ENCODE measurements at places on chromosomes 13 and 19.

DNA sequence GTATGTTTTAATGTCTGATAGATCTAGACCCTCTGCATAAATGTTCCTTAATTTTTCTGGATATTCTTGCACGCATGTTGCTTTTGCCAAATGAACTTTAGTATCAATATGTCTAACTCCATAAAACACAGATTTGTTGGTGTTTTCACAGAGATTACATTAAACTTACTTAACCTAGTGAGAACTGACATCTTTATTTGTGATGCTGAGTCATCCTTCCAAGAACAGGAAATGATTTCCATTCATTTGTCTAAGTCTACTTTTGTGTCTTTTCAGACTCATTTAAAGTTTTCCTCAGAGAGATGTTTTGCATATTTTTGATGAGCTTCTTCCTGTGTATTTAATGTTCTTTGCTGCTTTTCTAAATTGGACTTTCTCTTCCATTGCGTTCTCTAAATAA lies 184.0 kb downstream of the SLC7A1 start:
- no peak for DNase-seq

DNA sequence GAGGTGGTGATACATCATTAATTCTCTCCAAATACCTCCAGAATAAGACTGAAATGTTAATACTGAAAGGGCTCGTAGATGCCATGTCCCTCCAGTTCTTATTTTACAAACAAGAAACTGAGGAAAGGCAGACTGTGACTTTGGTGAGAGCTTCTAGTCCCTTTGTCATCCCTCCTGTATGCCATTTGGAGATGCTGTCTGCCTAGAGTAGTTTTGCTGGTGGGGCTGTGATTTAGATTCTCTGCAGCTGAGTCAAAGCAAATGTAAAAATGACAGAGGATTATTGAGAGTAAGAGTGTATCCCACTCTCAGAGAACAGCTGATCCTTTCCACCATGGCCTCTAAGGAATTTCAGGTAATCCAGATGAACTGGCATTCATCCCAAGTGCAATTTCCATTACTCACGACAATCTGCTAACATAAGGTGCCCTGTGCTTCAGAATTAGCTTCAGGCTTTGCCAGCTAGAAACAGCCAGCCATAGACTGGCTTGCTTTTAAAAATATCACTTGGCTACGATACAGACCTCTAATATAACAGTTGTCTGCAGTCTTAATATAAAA lies 16.8 kb downstream of the PABPC3 start:
- DNase-seq: no peak

DNA sequence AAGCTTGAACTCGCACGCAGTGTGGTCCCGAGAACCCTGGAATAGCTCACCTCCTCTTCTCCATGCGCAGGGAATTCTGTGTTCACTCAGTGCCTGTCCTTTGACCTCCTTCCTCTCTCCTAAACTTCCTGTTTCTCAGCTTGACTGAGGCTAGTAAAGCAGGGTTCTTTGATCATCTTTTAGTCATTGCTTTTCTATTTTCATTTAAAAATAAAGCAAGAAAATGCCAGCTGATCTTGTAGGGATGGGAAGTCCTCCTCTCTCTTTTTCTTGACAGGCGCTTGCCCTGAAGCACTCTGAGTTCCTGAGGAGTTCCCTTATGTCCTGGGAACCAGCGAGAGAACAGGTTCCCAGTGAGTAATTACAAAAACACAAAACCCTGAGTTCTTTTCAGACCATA lies 62.8 kb downstream of the ARHGEF7 start:
- DNase-seq: no peak

DNA sequence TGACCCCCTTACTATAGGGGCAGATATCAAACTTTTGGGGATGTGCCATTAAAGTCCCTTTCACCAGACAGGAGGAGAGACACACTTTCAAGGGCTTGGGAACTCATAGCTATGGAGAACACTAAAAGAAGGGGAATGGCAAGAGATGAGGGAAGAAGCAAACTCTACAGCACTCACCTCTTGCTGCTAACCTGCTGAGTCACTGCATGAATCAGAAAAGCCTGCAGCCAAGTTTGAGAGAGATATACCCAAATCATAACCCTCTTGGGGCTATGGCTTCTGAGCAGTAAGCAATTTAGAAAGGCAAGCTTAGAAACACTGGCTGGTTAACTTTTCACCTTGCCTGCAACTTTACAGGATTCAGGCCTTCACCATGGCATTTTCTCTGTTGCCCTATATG lies 1028.0 kb downstream of the UQCRFS1 start:
- no peak for DNase-seq

DNA sequence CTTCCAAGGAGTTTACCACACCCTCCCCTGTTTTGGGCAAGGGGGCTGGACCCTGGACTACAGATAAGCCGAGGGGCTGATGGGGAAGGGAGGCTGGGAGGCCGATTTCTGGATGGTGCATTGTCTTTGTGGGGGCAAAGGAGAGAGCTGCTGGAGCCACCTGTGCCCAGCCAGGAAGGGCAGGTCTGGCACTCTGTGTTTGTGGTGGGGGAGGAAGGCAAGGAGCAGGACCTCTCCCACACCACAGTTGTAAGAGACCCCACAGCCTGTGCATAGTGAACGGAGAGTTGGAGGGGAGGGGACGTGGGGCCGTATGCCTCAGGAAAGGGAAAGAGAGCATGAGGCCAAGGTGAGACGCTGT lies 16.0 kb upstream of the PRR19 start:
- DNase-seq: no peak

- no peak for DNase-seq
Observed at GRCh38 chr13:113187263-113187669, 21.2 kb downstream of the PCID2 start.

DNA sequence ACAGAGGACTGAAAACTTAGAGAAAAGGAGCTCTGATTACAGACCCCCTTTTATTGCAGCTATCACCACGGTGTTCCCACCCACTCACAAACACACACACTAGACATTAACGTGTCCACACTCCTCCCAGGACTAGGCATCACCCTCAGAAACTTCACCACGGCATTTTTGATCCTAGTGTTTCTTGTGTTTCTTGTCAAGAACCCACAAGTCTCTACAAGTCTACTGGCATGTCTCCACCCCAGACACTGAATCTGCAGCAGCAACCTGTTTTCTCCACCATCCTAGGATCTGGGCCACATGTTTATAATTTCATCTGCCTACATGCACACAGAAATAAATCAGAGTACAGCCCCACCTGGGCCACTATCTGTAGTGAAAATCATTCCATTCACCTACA lies 4.3 kb downstream of the ZNF486 start:
- DNase-seq: no peak

GRCh38 chr13:61908906-61909615 lies 493.4 kb upstream of the PCDH20 start:
- no peak for DNase-seq

DNA sequence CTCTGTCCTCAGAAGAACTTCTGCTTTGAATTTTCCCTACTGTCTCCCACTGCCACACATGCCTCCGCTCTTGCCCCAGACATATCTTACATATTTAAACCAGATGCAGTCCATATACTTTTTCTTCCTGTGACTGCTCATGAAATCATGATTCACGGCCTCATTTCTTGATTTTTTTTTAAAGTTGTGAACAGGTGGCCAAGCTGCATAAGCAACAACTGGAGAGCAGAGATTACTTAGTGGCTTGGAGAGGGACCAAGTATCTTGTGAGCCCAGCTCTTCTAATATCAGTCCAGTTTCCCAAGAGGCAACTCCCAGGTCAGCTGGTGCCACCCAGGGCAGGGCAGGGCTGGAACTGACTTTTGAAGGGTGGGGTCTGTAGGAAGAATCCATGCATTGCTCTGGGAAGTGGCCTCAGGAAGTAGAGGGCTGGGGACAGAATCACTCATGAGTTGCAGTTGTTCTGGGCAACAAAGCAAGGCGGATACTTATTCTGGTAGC lies 152.4 kb downstream of the LMO7 start:
- DNase-seq: no peak

- DNase-seq: no peak
Observed at GRCh38 chr13:48502601-48503319, 30.1 kb downstream of the RCBTB2 start.

GRCh38 chr19:45886427-45887199 lies 672 bp upstream of the IRF2BP1 start:
- DNase-seq: no peak

DNA sequence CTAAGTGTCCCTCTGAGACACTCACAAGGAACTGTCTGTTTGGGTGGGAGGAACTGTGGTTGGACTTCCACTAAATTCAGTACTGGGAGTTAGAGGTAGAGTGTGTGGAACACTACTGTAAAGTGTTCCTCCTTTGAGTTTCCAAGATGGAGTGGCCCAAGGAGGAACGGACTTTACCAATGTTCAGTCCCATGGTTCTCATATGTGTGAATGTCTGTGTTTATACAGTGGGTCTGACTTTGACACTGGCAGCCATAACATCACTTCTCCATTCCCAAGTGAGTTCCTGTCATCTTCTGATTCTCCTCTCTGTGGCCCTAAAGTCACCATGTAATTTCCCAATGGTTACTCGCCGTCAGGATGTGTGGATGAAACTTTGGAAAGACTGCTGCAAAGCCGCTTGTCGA lies 136.8 kb upstream of the SERP2 start:
- no peak for DNase-seq

DNA sequence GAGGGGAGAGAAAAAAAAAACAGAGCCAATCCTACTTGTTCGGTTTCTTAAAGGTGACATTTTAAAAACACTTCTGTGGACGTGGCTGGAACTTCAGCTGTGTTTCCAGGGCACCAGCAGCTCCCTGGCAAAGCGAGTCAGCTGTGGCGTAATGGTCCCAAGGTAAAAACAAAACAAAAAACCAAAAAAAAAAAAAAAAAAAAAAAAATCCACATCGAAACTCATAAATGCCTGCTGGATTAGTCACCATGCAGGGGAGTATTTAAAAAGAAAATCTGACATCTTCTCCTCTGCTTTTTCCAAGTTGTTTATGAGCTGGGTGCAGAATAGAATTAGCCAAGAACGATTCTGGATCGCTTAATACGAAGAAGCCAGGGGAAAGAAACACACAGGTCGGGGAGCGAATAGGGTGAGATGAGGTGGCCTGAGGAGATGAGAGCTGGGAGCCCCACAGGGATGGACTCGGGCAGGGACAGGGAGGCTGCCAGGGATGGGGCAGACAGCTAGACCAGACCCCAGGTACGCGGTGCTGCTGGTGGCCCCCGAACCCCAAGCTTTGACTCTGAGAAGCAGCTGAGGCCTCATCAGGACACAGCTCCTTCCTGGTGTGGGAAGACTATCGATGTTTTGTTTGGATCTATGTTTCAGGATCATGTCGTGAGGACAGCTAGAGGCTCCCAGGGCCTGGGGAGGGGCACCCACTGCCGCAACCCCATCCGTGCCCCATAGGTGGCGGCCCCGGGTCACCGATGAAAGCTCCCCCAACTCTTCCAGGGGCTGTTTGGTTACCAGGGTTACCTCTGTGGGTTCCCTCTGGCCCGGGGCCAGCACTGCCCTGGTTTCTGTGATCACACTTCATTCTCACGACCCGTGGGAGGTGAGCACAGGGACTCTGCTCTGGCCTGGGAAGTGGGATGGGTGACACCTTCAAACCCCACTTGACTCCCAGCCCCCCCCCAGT lies 3.1 kb upstream of the CTXN1 start:
- no peak for DNase-seq

DNA sequence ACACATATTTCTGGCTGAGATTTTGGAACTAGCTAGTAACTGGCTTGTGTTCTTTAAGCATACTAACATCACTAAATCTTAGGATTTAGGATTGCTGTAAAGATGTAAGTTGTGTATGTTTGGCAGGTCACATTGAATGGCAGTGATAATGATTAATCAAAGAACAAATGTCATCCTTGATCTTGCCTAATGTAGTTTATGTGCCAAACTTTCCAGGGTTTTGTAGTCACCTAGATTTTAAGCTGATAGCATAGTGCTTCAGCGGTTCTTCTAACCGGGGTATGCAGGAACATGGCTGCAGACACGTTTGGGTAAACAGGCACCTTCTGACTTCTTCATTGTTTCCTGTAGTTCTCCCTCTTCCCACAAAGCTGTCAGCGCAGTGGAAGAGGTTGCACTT lies 9.7 kb downstream of the CLN5 start:
- no peak for DNase-seq

DNA sequence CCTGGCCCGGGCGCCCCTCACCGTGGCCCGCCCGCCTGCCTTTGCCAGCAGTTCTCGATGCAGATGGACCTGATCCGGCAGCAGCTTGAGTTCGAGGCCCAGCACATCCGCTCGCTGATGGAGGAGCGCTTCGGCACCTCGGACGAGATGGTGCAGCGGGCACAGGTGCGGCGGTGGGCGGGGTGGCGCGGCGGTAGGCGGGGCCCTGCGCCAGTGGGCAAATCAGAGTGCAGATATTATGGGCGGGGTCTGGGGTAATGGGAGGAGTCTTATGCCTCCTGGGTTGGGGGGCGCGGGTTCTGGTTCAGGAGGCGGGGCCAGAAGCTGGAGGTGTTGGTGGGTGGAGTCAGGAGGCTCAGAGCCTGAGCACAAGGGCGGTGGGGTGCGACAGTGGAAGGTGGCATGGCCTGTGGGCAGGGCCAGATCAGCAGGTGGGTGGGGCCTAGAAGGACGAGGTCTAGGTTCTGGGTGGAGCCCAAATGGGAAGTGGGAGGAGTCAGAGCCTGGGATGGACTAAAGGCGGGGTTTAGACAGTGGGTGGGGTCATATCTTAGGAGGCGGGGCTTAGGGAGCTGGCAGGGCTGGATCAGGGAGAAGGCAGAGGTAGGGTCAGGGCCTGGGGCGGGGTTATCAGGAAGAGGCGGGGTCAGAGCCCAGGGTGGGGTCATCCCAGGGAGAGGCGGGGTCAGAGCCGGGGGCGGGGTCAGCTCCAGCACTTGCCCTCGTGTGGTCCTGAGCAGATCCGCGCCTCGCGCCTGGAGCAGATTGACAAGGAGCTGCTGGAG lies 5.6 kb downstream of the APC2 start:
- DNase-seq: no peak

DNA sequence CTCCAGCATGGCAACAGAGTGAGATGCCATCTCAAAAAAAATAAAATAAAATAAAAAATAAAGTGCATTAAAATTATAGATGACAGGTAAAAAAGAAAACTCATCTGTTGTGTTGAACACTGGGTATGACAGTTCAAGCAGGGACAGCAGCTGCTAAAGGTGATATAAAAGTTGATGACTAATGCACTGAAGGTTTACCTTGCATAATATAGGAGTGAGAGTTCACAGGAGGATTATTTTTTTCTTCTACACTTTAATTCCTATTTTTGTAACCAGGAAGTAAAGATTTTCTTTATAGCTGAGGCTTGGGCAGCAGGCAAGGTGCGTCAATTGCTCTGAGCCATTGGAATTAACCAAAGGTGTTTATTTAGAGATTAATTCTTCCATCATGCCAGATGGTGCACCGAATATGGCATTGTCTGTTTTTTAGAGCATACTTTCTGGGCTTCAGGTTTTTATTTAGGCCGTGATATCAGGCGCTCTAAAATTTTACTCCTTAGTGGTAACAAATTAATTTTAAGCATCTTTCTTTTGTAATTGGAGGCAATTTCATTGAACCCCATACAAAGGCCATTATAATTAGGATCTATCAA lies 337.0 kb upstream of the SLC10A2 start:
- DNase-seq: no peak

GRCh38 chr13:102401766-102402165 lies at the start of gene FGF14:
Gene FGF14, minus strand, starts transcription at chr13:102402048.
- DNase-seq: no peak

GRCh38 chr19:11624069-11624463 lies 26.8 kb downstream of the ZNF627 start:
- DNase-seq: no peak
